T-helper 9 cell (primary cell): ENCODE measurements at places on chromosomes 11 and 22.

DNA sequence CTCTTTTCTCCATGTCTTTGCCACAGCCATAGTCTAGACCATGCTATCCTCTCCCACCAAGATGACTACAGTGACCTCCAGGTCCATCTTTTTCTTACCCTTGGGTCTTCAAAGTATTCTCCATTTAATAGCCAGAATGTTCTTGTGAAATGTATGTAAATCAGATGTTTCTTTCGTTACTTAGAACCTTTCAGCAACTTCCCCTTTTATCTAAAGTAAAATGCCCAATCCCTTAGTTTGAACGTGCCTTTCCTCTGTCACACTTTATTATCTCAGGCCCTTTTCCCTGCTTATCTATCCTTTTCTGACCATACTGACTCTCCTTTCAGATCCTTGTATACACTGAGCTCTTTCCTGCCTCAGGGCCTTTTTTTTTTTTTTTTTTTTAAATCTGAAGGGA, 17.9 kb downstream of the RBM4B start:
- no peak for DNase-seq

DNA sequence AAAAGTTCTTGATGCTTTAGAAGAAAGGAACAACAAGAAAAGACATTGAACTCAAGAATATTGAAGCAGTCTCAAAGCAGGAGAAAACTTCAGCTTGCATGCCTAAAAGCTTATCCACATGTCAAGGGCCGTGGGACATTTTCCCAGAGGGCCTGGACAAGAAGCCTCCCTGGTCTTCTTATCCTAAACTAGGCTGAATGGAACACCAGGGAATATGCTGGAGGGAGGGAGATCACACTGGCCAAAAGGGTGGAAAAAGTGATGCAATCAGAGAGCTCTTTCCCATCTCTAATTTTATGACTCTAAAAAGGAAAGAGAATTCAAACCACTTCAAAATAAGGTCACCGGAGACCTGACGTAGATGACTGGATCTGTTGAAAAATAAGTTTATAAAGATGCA, 107.2 kb downstream of the MPPED2 start:
- no peak for DNase-seq

DNA sequence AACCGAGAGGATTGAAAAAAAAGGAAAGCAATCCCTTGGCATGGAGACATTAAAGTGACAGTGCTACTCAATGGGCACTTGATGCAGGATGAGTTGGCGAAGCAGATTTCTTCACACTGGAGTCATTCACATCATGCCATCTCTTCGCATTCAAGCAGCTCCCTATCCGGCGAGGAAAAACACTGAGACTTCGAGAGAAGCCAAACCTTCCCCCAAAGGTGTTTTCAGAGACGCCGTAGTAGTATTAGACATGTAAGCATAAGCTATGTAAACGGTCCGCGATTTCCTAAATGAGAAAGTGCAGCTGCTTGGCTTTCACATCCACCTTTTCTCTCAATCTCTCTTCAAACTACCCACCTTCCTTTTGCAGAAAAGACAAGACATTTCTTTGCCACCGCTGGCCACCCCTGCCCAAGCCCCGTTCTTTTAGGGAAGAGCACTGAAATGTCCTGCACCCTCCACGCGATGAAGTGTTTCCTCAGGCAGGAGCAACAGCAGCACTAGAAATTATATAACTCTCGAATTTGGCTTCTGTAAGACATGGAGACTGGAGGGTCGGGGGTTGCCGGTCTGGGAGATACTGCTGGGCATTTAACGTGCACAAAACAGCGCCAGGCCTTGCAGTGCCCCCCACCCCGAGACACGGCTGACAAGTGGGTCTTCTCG, at the start of gene DLG2:
Gene DLG2 (minus strand): TSS at position 13 of the 666 bp plus-strand sequence.
- no peak for DNase-seq

GRCh38 chr11:36126678-36127077, 162.5 kb downstream of the COMMD9 start:
- DNase-seq: no peak

DNA sequence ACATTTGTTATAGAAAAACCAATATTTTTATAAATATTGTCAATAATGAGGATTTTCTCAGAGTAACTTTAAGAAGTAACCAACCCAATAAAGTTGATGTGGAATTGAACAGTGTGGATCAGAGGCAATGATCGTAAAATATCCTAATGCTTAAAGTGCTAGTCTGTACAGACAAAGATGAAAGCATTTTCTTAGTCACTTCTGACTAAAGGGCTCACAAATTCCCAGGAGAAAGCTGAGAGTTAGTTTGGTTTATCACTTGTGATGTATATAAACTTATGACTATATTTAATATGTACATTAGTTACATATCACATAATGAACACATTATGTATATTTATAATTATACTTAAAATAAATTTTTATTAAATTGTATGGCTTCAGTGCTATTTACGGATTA, 25.4 kb upstream of the DDI1 start:
- no peak for DNase-seq

- DNase-seq: no peak
Measured at GRCh38 chr11:3221408-3222002, 2.9 kb upstream of the MRGPRG start.

- DNase-seq: no peak
Measured at GRCh38 chr22:41177040-41177621, 28.0 kb upstream of the L3MBTL2 start.

- DNase-seq: no peak
Measured at GRCh38 chr11:119615882-119616196, 113.2 kb downstream of the NECTIN1 start.

- DNase-seq: no peak
Measured at GRCh38 chr11:65606876-65607613, 7.0 kb downstream of the MAP3K11 start.

GRCh38 chr11:19307498-19307897, 66.8 kb upstream of the E2F8 start:
- DNase-seq: no peak

GRCh38 chr22:20033045-20033706, 12.3 kb downstream of the TANGO2 start:
- DNase-seq: no peak

- DNase-seq: no peak
Measured at GRCh38 chr11:84886344-84886743, 740.8 kb downstream of the DLG2 start.

- DNase-seq: no peak
Measured at GRCh38 chr11:110582728-110583432, 129.4 kb downstream of the ARHGAP20 start.

- no peak for DNase-seq
Measured at GRCh38 chr11:132346558-132347148, 976.2 kb downstream of the NTM start.

- no peak for DNase-seq
Measured at GRCh38 chr22:20581503-20582170, 74.2 kb downstream of the MED15 start.

DNA sequence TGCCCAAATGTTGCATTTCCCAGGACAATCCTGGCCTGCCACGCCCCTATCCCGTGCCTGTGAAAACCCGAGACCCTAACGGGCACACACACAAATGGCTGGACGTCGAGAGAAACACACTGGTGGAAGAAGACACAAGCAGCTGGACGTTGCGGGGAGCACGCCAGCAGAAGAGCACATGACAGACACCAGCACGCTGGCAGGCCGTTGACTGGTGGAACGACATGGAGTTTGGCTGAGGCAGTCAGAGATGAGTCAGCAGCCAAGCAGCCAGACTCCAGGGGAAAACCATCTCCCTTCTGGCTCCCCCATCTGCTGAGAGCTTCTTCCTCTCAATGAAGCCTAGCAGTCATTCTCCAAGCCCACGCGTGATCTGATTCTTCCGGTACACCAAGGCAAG, 606.7 kb upstream of the LRRC4C start:
- no peak for DNase-seq

- no peak for DNase-seq
Measured at GRCh38 chr22:50281957-50282356, 11.8 kb upstream of the MAPK11 start.

- no peak for DNase-seq
Measured at GRCh38 chr11:35275786-35276170, 136.8 kb downstream of the CD44 start.

- no peak for DNase-seq
Measured at GRCh38 chr11:64098318-64098831, 62.6 kb downstream of the FLRT1 start.

DNA sequence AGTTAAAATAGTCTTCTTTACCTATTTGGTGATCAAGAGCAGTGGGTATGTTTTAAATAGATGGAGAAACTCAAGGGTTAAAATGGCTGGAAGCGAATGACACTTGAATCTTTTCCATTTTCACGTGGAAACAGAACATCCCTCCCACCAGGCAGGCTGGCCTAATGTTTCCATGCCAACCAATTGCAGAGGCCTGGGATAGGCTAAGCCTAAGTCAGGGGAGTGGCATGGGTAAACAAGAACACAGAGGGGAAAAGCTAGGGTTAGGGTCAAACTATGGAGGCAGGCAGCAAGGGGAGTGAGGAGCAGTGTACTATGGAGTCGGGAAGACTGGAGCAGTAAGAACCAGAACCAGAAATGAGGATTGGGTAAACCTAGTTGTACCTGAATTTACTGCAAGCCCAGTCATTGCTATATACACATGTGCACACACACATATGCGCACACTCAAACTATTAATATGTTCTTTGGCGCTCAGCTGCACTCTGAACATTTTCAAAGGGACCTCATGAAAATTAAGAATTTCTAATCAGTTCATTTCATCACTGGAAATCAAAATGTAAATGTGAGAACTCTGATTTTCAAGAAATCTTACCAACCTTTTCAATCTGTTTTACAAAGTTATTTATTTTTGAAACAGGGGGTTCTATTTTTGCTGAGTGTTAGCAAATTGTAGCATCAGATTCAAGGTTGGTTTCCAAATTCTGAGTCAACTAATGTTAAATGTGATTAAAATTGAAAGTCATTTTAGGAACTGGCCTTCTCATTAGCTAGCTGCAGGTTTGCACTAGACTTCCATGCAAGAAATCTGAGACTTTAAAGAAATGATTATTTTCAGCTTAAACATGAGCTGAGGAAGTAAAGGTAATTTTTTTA, 327.0 kb upstream of the CCDC90B start:
- no peak for DNase-seq

- no peak for DNase-seq
Measured at GRCh38 chr11:119471329-119471728, 48.4 kb upstream of the THY1 start.

DNA sequence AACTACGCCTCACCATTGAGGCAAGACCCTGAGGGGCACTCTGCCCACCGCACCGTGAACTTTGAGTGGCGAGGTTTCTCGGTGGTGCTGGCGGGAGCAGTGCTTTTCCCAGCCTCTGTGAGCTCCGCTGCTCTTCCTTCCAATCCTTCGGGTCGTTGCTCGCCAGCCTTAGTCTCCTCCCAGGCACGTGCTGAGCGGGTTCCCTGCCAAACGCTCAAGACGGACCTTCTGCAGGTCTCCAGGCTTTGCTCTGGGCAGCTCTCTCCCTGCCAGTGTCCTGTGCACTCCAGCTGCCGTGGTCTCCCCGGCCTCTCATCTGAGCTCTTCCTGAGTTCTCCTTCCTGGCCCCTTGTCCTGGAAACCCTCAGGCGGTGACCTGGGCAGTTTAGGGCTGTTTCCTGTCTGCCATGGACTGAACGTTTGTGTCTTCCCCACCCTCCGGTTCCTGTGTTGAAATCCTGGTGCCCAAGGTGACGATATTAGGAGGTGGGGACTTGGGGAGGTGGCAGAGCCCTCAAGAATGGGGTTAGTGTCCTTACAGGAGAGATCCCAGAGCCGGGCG, 11.2 kb upstream of the MUC6 start:
- DNase-seq: no peak

DNA sequence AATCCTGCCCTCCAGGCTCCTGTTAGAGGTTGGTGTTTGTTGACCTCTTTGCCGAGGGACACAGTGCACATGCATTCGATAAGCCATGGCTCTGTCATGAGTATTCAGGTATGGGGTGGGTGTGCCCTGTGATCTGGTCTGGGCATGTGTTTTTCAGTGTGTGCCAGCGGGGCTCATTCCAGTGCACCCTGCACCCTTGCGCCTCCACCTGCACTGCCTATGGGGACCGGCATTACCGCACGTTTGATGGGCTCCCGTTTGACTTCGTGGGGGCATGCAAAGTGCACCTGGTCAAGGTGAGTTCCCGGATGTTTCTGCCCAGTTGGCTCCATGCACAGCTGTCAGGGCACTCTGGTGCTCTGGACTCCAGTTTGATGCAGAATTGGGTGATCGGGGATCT, 44.2 kb downstream of the OTOG start:
- no peak for DNase-seq

- DNase-seq: peak; percentile 6
Measured at GRCh38 chr22:41782316-41782715, 18.2 kb upstream of the CCDC134 start.

GRCh38 chr11:559712-560304, 730 bp downstream of the LMNTD2 start:
- DNase-seq: no peak

DNA sequence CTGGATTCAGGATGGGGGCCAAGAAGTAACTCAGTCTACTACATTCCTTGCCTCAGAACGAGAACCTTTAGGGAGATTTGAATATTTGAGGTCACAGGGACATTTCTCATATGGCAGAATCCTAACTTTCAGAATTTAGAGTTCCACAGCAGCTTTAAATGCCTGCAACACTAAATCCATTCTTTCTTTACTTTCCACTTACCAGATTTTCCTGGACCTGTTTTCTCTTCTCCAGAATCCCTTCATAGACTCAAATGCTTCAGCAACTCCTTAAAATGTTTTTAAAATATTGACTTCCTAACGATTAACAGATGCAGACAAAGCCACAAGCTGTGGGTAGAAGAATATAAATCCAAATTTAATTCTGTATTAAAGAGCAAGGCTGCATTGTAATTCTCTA, 63.1 kb downstream of the PRSS23 start:
- no peak for DNase-seq

DNA sequence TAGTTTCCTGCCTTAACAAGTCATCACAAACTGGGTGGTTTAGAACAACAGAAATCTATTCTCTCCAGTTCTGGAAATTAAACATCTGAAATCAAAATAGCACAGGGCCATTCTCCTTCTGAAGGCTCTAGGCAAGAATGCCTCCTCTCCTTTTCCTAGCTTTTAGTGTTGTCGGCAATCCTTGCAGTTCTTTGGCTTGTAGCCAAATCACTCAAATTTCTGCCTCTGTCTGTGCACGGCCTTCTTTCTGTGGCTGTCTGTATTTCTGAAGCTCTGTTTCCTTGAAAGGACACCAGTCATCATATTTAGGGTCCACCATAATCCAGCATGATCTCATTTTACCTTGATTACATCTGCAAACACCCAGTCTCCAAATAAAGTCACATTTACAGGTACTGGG, 795.5 kb downstream of the METTL15 start:
- no peak for DNase-seq

DNA sequence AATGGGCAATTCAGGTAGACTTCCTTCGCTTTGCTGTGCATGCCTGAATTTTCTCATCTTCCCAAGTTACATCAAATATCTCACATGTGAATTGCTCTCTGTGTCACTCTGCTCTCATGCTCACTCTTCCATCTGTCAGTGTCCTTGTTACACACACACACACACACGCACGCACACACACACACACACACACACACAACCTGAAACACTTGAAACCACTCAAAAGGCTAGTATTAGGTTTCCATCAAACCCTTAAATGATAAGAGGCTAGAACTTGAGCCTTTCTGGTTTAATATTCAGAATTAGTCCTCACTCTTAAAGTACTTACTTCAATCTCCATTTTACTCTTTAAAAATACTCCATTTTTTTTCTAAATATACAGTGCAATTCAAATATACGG, 282.4 kb downstream of the C11orf87 start:
- no peak for DNase-seq

- DNase-seq: no peak
Measured at GRCh38 chr22:50199829-50200460, 866 bp upstream of the SELENOO start.

GRCh38 chr22:31611061-31611760, 50.8 kb downstream of the PISD start:
- DNase-seq: no peak
